ENCODE measurements at places on chromosomes 3 and 15.

DNA sequence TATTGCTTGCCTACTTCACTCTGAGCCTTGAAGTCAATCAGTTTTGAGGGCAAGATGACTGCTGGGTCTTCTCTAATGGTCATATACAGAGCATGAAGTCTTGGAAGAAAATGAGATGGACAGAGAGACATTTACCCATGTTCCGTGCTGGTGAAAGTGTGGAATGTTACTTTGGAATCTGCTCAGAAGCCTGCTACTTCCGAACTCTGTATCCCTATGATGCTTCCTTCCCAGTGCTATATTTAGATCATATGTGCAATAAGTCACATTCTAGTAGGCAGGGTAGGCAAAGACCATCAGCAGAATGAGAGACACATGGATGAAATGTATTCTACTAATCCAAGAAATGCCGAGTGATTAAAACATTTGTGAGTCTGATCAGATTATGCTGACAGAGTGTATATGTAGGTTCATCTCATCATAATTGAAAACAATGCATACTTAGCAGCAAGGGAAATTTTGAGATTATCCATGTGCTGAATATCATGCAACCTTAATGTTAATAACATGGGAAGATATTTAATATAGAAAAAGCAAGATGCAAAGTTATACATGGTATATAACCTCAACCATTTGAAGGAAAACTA lies 60.5 kb downstream of the RAB7A start:
- peak; percentile 69 for DNase-seq

GRCh38 chr15:89206908-89207331 lies 14.5 kb downstream of the RLBP1 start:
- DNase-seq: peak; percentile 64

GRCh38 chr3:128041344-128041743 lies 10.9 kb upstream of the SEC61A1 start:
- DNase-seq: no peak

- DNase-seq: peak; percentile 85
These were observed 255.3 kb downstream of the RORA start for GRCh38 chr15:60973637-60974415.

DNA sequence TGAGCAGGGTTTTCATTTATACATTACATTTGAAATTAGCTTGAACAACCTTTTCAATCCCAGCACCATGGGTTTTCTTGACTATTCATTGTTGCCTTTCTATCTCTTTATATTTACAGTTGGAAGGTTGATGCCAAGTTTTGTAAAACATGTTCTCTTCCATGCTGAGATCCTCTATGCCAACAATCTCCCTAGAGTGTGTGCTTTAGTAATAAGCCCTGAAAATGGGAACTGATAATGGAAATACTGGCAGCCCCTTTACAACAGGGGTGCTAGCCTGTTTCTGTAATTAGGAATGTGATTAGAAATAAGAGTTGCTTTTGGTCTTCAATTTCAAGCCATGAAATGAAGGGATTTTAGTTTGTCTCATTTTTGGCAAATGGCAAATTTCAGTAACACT lies 239.9 kb upstream of the NAALADL2 start:
- no peak for DNase-seq

DNA sequence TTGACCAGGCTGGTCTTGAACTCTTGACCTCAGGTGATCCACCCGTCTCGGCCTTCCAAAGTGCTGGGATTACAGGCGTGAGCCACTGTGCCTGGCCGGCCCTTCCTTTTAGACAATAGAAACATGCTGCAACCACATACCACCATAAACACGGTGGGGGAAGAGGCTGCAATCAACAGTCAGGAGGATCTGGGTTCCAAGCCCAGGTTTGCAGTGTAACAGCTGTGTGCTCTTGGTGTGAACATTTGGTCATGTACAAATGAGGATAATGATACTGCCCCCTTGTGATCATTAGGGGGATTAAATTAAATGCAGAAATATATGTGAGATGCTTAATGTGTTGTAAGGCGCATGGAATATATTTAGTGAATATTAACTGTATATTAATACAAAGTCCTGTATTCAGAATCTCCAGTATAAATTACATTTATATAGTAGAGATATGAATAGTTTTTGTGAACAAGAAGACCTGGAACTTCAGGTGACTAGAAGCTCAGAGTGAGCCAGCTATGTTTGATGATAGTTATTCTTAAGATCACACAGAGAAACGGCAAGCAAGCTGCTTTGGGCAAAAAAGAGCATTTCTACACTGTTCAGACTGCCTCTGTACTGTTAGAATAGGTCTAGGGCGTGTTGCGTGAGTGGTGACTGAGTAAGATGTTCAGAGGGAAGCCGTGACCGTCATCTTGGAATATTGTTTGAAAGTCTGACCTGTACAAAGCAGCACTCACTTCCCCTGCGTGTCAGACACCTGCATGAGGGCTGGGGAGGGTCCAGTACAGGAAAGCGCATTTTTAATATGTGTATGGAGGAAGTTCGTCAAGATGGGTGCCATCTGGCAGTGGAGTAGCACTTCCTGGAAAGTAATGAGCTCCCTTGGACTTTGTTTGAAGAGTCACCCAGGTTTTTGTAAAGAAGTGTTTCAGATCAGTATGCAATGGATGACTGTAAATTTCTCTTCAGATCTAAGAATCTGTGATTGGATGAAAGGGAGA lies 125.8 kb downstream of the PGPEP1L start:
- peak; percentile 74 for DNase-seq

- DNase-seq: no peak
These were observed 43.0 kb upstream of the CACNA2D3 start for GRCh38 chr3:54079314-54079713.

DNA sequence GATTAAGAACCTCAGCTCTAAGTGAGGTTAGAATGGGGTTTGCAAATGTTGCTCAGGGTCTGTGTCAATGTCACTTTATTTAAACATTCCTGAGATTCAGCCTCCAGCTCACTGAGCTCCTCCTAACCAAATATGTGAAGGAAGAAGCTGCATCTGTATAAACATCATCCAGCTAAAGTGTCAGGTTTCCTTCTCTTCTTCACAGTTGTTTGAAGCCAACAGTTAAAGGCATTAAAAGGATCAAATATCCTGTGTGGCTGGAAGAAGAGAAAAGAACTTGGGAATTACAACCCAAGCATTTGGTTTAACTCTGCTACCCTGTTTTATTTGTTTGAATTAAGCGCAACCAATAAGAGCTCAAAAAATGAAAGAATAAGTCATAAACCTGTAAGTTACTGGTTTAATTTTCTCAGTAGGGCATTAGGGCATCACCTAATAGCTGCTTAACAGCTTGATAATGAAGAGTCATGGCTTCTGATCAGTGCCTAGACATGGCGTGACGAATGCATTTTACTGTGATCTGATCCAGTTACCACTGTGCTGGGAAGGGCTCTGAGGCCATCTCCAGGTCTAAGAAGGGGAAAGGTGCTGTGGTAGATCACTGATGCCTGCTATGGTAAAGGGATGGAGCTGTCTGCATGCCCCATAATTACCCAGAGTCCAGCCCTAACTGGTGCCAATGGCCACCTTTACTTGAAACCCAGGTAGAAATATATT lies 165.7 kb upstream of the TSC22D2 start:
- peak; percentile 82 for DNase-seq

DNA sequence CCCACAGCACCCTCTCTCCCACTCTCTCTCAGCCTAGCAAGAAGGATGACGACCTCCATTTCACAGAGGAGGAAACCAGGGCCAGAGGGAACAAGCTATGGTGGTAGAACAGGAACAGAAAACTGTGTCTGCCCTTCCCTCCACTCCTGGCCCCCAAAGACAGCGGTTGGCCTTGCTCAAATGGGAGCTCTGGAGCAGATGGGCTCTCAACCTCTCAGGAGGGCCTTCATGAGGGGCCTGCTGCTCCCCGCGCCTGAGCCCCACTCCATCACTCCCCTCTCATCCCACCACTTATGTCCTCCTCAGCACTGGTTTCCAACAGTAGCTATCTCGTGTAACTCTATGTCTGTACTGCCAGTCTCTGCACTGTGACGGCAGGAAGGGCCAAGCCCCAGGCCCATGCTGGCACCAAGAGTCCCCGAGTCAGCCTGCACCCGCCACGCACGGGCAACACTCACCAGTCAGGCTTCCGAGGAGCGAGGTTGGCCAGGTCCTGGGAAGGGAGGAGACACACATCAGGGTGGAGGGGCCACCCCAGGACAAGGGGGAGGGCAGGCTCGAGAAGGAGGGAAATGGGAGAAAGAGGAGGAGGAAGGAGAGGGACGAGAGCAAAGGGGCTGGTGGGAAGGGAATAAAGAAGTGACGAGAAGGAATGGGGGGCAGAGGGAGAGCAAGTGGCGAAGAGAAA lies 45.5 kb downstream of the PTH1R start:
- no peak for DNase-seq

DNA sequence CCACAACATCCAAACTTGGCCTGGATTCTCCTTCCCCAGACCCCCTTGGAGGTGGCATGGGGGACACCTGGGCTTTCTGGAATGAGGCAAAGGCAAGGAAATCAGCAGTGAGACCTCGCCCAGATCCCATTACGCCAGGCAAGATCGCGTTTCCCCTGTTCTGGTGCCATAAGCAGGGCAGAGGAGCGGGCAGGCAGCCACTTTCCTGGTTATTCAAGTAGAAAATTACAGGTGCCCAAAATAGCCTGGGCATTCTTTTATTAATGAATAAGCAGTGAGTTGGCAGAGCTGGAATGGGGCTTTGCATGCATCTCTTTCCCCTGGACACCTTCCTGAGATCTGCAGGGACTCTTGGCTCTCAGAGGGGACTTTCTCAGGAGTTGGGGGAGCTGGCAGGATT lies 31.5 kb upstream of the FAM107A start:
- DNase-seq: no peak

- DNase-seq: peak; percentile 53
These were observed 379.0 kb upstream of the TPRG1 start for GRCh38 chr3:188792793-188793192.

DNA sequence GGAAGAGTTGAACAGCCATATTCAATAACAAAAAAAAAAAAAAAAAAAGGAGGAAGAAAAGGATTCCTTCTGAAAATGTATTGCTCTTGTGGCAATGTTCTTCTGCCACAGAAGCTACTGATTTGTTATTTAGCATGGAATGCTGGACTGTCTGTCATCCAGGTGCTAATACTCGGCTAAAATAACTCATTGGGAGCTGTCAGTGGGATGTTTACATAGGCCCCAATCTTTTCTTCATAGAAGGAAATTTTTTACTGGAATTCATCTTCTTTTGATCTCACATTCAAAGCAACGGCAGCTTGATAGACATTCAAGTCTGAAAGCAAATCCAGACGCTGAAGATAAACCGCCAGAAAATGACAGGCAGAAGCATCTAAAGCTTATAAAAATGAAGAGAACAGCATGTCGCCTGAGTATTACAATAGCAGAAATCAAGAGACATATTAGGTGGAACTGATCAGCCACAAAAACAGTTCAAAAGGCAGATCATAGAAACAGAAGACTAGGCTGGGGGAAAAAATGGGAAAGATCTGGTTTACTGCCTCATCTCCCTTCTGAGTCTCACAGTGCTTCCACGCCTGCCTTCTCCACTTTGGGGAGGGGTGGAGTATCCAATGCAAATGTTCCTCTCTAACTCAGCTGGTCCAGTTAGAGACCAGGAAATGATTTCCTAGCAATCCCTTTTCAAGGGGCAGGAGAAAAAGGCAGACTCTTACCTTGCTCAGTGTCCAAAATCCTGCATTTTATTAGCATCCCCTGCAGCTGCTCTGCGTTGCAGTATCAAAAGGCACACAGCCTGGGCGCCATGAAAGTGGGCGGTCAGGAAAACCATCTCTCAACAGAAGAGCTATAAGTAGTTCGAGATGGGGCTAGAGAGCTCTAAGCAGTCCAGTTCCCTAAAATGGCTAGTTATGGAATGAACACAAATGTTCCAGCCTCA lies 451.9 kb downstream of the FOXP1 start:
- no peak for DNase-seq

GRCh38 chr3:106566277-106566676 lies 697.5 kb upstream of the CBLB start:
- no peak for DNase-seq

- DNase-seq: peak; percentile 99
These were observed 14.1 kb downstream of the APH1B start for GRCh38 chr15:63291507-63291906.

- no peak for DNase-seq
These were observed 6.1 kb downstream of the AMOTL2 start for GRCh38 chr3:134367869-134368750.

- DNase-seq: peak; percentile 21
These were observed 272.1 kb downstream of the SI start for GRCh38 chr3:164806188-164806587.

DNA sequence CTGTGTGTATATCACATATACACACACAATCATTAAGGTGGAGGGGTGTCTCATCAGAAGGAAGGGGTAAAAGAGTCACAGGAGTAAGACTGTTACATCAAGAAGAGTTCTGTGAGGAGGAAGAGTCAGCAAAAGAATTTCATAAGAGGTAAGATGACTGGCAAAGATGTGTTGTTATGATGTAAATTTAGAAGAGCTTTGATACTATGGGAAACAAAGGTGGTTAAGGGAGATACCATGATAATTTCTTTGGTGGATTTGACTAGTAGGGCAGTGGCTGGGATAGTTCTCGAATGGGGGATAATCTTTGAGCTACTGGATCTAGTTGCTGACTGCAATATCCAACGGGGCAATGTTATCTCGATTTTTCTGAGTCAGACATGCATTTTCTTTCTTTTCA lies 61.6 kb downstream of the STAG1 start:
- no peak for DNase-seq

GRCh38 chr3:155629556-155629955 lies 115.3 kb downstream of the PLCH1 start:
- DNase-seq: no peak

DNA sequence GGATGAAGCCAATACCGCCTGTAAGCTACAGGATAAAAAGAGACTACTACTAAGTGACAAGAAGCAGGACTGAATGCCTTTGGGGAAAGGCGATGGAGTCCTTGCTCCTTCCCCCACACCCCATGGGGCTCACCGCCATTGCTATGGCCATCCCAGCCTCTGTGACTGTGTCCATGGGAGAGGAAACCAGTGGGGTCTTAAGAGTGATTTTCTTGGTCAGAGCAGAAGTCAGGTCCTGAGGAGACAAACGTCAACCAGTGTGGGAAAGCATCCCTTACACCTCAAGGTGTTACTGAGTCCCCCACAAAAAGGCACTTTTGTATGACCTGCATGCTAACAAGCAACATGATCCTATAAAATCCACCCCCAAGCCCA lies 913 bp downstream of the IMPDH2 start:
- no peak for DNase-seq

DNA sequence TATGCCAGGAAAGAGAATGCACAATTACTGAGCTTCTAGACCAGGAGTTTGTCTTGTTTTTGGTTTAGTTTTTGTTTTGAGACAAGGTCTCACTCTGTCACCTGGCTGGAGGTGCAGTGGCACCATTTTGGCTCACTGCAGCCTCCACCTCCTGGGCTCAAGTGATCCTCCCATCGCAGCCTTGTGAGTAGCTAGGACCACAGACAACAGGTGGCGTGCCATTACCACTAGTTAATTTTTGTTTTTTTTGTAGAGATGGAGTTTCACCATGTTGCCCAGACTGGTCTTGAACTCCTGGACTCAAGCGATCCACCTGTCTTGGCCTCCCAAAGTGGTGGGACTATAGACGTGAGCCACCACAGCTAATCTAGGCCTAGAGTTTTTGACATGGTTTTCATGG lies 104.4 kb upstream of the CCDC54 start:
- no peak for DNase-seq

All from fibroblast of skin of back (primary cell).